ENCODE measurements at places on chromosomes 2 and 18.

DNA sequence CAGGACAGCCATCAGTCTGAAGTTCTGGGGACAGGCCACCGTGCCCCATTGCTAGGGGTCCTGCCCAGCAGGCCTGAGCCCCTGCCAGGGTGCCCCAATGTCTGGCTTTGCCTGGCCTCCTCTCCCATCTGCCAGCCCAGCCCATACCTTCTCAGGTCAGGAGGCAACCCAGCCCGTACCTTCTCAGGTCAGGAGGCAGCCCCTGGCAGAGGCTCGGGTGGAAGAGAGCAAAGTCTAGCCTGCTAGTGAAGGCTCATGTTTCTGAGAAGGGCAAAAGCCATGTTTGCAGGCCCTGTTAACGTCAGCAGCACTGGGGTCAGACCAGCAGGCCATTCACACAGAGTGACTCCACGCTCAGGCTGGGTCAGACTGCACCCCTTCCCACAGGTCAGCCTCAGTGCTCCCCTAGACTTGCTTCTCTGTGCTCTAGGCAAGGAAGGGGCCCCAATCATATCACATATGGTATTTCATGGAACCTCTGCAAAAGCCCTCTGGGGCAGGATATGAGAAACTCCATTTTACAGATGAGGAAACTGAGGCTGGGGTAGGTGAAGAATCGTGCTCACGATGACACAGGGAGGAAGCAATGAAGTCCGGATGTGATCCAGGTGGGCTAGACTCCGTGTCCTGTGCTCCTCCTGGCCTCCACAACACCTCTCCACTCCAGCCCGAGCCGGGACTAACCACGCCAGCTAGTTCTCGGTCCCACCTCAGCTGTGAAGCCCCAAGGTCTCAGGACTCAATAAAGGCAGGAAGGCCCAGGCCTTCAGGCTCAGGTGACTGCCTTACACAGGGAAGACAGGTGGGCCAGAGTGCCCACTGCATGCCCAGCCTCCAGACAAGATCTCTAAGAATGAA is 9.5 kb downstream of the SDC1 start:
- no peak for DNase-seq

DNA sequence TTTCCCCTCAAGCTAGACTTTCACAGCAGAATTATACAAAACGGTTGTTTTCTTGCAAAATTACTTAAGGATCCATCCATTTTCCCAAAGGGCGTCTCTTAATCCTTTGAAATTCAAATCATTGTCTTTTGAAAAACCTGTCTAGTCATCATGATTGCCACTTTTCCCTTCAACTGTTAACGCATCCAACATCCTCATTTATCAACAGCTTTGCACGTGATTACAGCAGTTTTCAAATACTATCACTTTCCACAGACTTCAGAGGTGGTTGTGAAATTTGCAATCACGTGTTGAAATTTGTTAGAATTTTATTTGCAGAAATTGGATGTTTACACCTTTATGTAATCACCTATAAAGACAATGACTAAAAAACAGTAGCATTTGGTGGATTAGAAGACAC is 304.4 kb upstream of the SLC39A10 start:
- no peak for DNase-seq

DNA sequence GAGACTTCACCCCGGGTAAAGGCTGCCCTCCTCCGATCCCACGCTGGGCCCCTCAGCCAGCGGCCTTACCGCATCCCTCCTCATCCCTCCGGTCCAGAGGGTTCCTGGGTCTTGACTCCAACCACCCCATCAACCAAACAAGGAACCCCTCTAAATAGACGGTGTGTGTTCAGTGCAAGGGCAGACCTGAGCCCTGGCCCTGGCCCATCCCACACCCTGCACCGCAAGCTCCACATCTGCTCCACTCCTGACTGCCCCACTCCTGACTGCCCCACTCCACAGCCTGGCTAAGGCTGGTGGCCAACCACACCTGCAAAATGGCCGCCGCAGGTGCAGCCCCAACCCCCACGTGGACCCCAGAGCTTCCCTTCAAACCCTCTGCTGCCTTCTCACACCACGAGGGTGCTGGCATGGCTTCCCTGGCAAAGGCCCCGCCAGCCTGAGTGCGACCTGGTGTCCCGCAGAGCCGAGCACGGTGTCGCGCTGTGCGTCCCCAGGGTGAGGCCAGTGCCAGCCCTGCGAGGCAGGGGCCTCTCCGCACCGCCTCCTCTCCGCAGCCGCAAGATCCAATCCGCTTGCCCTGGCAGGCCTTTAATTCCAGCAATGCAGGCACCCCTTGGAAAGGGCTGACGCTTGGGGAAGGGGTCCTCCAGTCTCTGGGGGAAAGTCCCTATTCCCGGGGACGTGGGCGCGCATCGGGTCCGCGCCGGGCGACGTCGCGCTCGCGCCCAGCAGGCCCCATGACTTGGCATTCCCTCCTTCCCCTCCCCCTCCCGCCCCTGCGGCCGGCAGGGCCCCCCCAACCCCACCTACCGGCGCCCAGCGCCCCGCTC is 1.5 kb downstream of the KIF1A start:
- no peak for DNase-seq

DNA sequence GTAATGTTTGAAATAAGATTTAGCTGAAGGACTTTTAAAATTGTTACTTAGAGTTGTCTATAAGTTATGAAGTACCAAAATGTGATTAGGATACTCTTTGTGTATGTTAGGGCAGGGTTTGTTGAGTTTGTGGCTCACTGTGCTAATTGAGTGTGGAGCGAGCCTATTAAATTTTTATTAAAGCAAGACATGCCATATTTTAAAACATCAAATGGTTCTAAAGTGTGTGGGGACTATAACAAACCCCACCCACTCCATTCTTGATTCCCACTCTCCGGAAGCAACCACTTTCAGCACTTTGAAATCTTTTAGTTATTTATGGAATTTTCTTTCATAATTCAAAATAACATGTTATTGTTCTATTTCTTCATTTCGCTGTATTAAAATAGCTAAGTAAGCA is 1.8 kb downstream of the HNMT start:
- no peak for DNase-seq

GRCh38 chr2:201939453-201939941 is 94.2 kb upstream of the FZD7 start:
- DNase-seq = no peak
